ENCODE measurements at places on chromosomes 2 and 18.

GRCh38 chr2:16798472-16798871, 132.8 kb upstream of the CYRIA start:
- no peak for DNase-seq

DNA sequence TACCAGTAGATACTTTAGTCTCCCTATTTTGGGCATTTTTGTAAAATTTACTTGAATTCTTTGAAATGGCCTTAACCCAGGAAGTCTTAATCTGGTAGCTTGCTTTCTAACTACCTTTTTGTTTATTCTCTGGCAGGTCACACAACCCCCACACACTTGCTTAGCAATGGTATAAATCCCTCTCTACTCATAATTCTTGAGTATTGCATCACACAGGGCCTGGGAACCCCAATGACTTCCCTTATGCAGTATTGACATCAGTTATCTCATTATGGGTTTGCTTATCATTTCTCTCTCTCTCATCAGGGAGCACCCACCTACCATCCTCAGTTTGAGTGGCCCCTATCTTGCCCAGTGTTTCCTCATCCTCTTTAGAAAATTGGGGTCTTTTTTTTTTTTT, 207.1 kb downstream of the KCNS3 start:
- DNase-seq: no peak

DNA sequence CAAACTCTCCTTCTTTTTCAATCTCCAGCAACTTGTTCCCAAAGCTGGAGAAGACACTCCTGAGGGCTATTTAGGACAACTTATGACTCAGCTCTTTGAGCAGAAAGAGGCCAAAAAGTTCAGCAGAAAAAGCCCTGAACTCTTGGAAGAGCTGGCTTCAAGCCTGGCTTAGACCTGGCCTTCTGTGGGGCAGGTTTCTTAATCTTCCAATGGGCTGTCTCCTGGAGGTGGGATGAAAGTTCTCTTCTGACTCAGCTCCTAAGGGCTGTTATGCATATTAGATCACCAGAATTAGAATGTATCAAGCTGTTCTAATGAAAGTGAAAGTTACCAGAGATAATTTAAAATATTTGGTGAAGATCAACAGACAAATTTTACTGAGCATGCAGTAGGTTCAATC, 129.4 kb downstream of the RAD51AP2 start:
- DNase-seq: no peak

DNA sequence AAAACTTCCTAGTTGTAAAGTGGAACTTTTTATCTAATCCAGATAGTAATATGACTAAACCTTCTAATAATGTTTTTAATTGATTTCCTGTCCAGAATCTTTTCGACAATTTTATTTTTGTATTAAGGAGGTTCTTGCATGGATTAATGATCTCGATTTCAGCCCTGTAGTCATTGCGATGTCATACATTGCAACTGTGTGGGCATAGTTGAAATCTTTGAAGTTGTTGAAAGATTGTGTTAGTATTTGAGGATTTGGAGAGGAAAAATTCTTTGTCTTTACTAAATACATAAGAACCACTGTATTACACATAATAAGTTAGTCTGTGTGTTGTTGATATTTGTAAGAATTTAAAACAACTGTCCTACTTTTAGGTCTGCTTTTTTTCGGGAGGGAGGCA, 31.1 kb downstream of the ACSL3 start:
- peak; percentile 22 for DNase-seq

- DNase-seq: peak; percentile 8
Observed at GRCh38 chr2:54560146-54560881, 104.2 kb downstream of the SPTBN1 start.

DNA sequence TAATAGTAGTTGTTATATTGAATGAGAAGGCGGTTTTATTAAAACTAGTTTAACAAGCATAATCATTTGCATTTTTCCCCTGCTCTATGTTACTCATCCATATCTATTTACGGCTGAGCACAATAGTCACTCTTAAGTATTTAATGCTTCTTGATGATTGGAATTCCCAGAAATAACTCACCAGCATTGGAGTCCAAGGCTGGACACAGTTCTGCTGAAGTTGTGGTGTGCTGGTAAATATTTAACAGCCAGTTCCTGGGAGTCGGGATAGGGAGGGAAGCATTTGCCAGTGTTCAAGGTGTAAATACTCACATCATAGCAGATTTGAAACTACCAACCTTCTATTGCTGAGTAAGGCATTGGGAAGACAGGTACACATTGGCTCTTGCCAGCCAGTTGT, 315.1 kb downstream of the MTX2 start:
- no peak for DNase-seq

DNA sequence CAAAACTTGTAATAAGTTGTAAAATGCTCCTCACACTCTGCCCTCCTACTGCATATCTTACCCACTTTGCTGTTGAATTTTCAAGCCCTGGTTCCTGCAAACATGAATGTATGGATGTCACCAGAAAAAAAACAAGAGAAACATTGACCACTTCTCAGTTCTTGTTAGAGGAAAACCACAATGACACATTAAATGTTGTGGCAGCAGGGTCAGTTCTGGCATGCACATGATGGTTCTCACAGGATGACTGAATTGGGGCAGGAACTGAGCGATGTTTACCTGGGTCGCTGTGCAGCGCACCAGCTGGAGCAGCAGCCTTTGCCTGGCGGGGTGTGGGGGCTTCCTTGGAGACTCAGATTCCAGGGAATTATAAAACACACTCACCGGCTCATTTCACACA, 14.0 kb upstream of the PRKCE start:
- no peak for DNase-seq

- DNase-seq: no peak
Observed at GRCh38 chr18:11791131-11791530, 60.1 kb upstream of the CHMP1B start.

- DNase-seq: no peak
Observed at GRCh38 chr2:61439241-61440002, 31.5 kb downstream of the USP34 start.

- no peak for DNase-seq
Observed at GRCh38 chr2:157216286-157216965, 41.1 kb upstream of the GALNT5 start.

- DNase-seq: peak; percentile 6
Observed at GRCh38 chr2:207337234-207338219, 171.8 kb upstream of the KLF7 start.

DNA sequence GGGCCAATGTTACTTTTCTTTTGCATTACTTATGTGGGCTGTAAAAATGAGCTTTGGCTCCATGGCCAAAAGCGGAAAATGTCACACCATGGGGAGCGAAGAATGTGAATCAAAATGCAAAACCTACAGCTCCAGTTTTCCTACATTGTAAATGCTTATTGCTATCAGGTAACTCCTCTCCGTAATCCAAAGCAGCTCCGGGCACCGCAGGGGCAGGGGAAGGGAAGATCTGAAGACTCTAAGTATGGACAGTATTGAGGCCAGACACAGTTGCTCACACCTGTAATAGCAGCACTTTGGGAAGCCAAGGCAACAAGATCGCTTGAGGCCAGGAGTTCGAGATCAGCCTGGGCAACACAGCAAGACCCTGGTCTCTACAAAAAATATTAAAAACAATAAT, 7.1 kb upstream of the AGFG1 start:
- no peak for DNase-seq

DNA sequence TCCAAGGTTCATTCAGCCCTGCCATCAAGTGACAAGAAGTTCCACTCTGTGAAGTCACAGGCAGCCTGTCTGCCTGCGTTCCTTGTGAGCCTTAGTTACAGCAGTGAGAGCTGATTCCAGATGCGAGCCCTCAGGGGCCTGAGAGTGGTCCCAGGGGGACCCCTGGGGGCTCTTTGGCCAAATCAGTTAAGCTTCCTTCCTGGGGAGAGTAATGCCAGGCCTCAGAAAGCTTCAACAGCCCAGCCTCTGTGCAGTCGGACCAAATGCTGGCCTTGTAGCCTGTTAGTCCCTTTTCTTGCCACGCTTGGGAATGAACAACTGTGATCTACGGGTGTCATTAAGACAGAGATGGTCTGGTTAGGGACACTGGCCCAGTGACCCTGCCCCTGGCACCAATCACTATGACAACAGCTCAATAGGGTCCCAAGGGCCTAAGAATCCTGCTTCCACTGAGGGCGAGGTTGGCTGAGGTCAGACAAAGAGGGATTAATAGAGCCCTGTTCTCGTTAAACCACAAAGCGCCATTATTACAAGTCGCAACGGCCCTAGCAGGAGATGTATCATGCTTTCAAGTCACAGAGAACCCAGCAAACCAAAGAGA, 50.9 kb downstream of the HS1BP3 start:
- DNase-seq: no peak

GRCh38 chr18:8786483-8787370, 81.4 kb downstream of the MTCL1 start:
- DNase-seq: no peak

GRCh38 chr2:109726379-109727270, 67.5 kb upstream of the RGPD5 start:
- DNase-seq: no peak

DNA sequence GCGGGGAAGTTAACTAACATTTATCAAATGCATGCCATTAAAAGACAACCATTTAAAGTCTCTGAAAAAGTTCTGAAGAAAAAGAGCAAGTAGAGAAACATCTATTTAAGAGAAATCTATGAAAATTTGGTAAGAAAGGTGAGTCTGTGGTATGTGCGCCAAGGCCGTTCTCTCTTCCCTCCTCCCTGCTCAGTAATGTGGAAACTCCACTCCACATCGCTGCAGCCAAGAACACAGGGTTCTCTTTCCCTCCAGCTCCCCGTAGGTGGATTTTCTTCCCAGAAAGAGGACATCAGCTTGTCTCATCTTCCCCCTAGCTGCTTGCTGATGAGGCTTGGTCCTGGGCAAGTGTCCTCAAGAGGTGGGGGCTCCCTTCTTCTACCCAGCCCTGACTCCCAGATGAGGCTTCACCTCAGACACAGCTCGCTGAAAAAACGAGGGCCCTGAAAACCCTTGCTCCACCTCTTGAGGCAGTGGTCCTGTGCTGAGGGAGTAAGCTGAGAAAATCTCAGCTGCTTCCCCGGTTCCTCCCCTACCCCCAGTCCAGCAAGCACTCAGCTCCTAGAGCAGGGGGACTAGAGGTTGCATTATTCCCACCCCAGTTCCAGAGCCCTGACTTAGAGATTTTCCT, 45.8 kb upstream of the PTPRM start:
- no peak for DNase-seq

GRCh38 chr2:26843041-26843440, 4.9 kb upstream of the DPYSL5 start:
- no peak for DNase-seq

DNA sequence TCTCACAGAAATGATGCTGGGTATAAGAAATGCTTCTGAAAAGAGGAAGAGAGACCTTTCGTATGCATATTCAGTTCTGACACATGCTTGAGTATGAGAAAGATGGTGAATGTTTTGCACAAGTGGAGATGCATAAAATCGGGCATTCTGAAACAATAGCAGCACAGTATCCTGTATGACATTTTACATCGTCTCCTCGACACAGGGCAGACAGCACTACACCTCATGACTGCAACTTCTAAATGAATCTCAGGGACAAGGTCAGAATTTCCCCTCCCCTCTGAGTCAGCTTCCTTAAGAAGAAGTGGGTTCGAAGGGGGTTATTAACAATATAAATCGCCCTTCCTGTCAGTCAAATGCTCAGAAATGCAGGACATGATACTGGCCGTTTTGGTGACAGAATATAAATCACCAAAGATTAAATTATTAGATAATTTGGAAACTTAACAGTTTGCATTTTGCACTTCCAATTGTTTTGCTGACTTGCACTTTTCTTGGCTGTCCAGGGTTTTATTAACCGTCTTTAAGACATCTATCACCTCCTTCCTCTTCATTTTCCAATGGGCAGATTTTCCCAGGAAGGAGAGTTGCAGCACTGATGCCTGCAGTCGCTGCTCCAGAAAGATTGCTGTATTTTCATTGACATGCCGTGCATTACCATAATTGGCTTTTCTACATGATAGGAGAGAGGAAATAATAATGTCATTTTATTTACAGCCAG, 57.2 kb downstream of the TSHZ1 start:
- DNase-seq: no peak

- DNase-seq: no peak
Observed at GRCh38 chr2:132751836-132752235, 81.8 kb upstream of the LYPD1 start.

- no peak for DNase-seq
Observed at GRCh38 chr2:11305338-11305737, 39.1 kb downstream of the ROCK2 start.

DNA sequence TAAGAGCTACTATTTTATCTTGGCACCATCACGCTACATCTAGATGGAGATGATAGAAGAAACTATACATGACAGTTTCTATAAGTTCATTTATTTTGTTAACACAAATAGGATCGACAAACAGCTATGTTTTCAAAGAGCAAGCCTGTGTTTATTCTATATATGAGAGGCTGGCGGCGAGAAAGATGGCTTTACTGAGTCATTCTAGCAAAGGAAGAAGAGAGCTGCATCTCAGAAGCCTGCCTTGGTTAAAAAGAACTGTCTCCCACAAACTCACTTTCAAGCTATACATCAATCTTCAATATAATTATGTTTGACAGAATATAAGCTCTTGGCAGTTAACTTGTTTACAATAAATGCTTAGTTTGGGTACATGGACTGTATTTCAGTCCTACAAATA, 13.0 kb downstream of the SATB2 start:
- DNase-seq: no peak

GRCh38 chr18:3747176-3747973, 297.4 kb downstream of the TGIF1 start:
- peak; percentile 51 for DNase-seq
